ENCODE measurements at places on chromosomes 16 and 17.

GRCh38 chr17:3890082-3890877, 2.6 kb downstream of the CAMKK1 start:
- DNase-seq = no peak

DNA sequence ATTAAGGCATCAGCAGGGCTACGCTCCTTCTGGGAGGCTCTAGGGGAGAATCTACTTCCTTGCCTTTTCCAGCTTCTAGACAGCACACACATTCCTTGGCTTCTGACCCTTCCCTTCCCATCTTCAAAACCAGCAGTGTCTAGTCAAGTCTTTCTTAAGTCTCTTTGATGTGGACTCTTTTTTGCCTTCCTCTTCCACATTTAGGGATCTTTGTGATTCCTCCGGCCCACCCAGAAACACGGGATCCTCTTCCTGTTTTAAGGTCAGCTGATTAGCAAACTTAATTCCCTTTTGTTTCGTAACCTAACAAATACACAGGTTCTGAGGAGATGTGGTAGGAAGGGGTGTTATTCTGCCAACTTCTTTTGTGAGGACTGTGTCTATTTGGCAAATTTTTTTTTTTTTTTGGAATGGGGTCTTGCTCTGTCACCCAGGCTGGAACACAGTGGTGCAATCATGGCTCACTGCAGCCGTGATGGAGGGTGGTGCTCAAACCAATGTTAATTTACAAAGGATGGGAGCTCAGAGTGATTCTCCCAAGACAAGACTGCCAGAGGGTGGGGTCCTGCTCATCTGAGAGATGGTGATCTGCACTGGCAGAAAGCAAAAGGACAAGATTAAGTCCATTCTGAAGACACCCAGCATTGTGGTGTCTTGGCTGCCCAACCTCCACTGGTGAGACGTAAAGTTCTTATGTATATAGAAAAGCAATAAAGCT, 14.7 kb downstream of the KNOP1 start:
- no peak for DNase-seq

DNA sequence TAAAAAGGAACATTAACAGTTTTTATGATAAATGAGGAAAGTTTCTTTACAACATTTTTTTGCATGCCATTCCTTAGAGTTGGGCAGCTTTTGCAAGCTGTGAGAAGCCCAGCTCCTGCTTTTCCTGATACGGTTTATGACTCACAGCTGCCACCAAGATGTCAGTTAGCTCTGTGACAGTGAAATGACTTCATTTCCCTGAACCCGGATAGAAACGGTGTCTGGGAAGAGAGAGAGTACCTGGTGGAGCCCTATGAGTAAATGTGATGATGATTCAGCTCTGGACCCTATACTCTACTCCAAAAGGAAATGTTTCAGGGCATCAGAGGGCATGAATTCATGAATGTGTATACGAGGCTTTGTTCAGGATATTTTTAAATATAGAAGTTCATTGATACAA, 366.3 kb upstream of the HSBP1 start:
- DNase-seq = no peak

GRCh38 chr17:49545806-49546545, 29.7 kb upstream of the NXPH3 start:
- DNase-seq = no peak

DNA sequence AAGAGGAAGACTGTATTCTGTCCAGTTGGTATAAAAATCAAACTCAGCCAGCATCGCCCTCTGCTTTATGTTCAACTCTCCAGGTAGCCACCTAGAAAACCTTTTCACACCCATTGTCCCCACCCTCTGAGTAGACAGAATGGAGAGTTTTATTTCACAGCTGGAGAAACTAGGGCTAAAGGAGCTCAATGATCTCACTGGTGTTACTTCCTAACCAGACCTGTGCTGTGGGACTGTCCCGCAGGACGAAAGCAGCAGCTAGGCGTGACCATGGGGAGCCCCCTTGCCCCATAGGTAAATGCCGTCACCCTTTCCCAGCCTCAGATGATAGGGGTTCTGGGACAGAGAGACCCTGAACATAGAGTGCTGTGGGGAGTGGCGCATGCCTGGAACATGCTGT, 67.7 kb downstream of the CYLD start:
- no peak for DNase-seq

- peak; percentile 22 for DNase-seq
Observed at GRCh38 chr16:84144209-84144858, 643 bp downstream of the HSDL1 start.

- DNase-seq = no peak
Observed at GRCh38 chr17:56314026-56314425, 160.8 kb downstream of the ANKFN1 start.

GRCh38 chr17:69143151-69143550, 1.5 kb upstream of the ABCA6 start:
- DNase-seq = no peak

DNA sequence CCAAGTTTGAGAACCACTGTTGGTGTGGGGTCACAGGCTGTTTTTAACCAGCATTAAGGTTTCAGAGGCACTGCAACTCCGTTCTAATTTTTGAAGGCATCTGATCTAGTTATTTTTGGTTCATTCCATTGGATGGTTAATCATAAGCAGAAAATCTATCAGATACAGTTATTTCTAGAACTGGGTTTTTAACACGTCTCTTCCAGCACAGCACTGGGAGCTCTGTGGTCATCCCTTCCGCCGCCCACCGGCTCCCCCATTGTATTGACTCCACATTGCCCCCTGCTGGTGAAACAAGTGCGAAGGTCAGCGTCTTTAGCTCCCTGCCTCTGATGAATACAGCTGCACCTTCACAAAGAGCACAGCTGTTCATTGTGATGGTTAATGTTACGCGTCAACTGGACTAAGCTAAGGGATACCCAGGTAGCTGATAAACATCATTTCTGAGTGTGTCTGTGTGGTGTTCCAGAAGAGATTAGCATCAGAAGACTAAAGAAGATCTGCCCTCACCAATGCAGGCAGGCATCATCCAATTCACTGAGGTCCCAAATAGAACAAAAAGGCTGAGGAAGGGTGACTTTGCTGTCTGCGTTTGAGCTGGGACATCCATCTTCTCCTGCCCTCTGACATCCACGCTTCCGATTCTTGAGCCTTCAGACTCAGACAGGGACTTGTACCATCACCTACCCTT, 8.5 kb downstream of the CCL18 start:
- DNase-seq = peak; percentile 9

DNA sequence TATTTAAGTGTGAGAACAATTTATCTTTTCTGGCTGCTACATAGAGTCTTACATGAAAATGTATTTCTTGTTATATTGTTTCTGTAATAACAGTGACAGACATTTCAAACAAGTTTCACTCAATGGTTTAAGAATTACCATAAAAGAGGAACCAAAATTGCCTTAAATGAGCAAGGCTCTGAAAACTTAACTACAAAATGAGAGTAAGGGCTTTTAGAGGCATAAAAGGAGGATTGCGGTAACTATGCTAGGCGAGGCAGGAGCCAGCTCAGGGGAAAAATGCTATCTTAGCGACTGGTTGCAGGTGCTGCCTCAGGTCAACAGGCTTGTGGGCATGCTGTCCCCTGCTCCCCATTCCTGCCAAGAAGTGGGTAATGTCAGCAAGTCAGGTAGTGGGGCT, 81.7 kb upstream of the MSI2 start:
- DNase-seq = no peak

DNA sequence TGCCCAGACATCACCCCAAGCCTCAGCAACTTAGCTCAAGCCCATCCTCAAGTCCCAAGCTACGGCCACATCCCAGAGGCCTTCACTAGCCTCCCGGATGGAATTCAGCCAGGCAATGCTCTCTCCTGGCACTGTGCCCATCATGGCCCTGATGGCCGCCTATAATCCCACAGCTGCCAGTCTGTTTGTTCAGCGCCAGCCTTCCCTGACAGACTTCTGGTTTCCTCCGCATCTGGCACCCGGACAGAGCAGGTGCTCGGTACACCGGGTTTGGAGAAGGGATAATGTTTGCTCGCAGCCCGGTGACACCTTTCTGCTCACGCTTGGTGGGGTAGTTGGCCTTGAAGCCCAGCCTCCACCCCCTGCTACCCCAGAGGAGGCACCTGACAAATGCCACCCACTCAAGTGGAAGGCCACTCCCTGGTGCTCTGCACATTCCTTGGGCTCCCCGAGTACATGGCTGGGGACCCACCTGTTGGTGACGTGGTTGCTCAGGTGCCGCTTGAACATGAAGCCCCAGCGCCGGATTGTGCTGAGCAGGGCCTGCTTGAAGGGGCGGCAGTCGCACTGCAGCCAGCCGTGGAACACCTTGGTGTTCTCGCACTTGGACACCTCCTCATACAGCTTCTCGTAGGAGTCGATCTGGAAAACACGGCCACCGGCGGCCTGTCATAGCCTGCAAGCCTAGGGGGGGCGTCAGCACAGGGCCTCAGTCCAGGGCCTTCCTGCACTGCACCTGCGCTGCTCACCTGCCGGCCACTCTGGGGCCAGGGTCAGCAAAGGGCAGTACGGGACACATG, 47.1 kb downstream of the DNAH17 start:
- DNase-seq = no peak

- no peak for DNase-seq
Observed at GRCh38 chr16:1014771-1015495, 33.4 kb downstream of the SOX8 start.

GRCh38 chr16:85821390-85822135, 22.1 kb downstream of the COX4I1 start:
- DNase-seq = peak; percentile 63

GRCh38 chr17:49530118-49530517, 35.0 kb downstream of the NGFR start:
- no peak for DNase-seq

GRCh38 chr16:1740781-1741490, 30.4 kb downstream of the NME3 start:
- no peak for DNase-seq

DNA sequence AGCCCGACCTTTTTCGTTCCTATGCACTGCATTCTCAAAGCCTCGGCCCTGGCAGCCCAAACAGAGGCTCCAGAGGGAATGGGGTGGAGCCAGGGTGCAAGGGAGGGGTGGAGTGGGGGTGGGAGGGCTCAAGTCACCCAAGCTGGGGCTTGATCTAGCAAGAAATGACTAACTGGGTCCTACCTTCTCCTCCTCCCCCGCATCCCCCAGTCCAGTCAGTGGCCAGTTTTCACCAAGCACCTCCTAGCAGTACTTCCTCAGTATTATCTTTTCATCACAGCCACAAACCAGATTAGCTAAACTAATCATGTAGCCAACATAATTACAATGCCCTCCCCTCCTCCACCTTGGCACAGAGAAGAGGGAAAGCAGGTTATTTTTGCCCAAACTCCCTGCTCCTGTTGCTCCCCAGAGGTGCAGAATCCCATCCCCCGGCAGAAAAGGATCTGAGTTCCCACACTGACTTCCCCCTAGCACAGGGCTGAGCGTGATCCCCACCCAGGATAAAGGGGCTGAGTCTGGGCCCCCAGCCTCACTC, 2.2 kb downstream of the JUP start:
- DNase-seq = no peak

DNA sequence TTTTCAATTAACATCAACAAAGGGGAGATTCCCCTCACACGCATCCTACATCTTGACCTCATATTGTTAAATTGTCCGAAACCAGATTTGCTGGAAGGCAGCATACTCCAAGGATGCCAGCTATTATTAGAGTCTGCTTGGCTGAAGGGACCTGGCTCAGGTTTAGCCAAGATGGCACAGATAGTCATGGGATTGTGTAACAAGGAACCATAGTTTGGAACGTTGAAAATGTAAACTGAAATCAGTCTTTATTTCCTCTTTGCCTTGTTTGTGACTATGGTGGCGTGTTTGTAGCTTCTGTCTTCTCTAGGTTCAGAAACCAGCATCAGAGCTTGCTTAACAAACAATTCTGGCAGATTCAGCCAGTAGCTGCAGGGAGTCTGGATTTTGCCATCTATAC, 5.9 kb downstream of the ARSG start:
- no peak for DNase-seq

All from activated CD4-positive, CD25-positive, alpha-beta regulatory T cell (primary cell).